ENCODE measurements at places on chromosomes 12 and 14. TPM values are rescaled to one million over a fixed set of nuclear protein-coding genes. Genes with fewer than 3 reads are reported as not detected.

DNA sequence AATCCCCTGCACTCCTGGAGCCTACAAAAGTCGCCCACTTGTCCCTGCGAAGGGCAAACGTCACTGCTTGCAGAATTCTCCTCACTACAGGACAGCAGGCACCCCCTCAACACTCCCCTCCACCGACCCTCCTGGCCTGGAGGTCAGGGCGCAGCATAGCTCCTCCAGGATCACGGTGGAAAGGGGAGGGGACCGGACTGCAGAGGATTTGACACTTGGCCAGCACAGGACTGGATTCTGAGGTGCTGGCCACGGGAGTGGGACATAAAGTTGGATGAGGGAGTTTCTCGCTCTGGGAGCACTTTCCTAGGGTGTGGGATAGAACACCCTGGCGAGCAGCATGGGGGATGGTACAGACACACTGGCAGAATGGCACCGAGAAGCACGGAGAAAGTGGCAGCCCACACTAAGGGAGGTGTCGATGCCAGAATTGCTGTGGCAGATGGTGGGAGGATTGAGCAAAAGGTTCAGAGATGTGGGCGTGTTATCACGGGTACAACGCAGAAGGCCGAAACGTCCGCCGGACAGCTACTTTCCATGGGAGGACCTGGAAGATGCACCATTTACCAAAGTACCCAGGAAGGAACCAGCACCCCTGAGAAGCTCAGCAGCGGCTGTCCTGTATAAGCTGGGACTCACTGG lies 51.4 kb upstream of the DIO3 start:
- H3K4me3 ChIP-seq = no peak overlapping the region
- no peaks in the 10 kb centered on the region for H3K4me1 ChIP-seq

GRCh38 chr14:93431036-93431670 lies 414 bp downstream of the UNC79 start:
- H3K4me3 ChIP-seq = no peak overlapping the region
- H3K27me3 ChIP-seq = peaks cover 31% of the 10 kb centered on the region
- H3K27ac ChIP-seq = no peak overlapping the region
- H3K36me3 ChIP-seq = no peaks in the 10 kb centered on the region
- peaks cover 3% of the 10 kb centered on the region for H3K4me1 ChIP-seq

- peaks cover 31% of the 10 kb centered on the region for H3K27me3 ChIP-seq
- peak; percentile 1 for DNase-seq
- H3K27ac ChIP-seq = no peak overlapping the region
Measured at GRCh38 chr14:101020834-101021370, 117.4 kb upstream of the RTL1 start.

DNA sequence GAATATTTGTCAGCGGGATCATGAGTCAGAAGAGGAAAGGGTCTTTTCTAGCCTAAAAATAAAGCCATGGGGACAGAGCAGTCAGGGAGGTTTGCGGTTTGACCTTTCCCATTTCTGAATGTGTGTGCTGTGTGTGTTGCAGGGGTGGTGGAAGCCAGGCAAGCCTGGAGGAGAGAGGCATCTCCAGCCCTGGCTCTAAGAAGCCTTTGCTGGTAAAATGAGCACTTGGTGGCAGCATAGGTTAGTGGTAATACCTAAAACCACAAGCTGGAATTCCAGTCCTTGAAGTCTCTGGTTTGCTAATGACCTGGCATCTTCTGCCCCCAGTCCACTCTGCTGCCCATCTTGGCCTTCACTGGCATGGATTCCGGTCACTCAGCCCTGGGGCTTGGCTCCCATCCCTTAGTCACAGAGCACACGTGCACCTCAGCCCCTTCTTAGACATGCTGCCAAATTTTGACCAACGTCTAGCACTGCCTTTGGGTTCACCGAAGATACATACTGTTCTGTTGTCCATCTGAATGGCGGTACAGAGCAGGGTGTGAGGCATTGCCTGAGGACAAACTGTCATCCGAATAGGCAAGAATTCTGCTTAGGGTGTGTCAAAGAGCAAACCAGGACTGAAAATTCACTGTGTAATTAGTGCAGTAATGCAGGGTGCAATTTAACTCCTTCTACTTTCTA lies 52.7 kb downstream of the KCNA5 start:
- DNase-seq = no peak
- no peaks in the 10 kb centered on the region for H3K4me1 ChIP-seq
- H3K4me3 ChIP-seq = no peak overlapping the region
- peaks cover 31% of the 10 kb centered on the region for H3K27me3 ChIP-seq
- H3K27ac ChIP-seq = no peak overlapping the region
- H3K36me3 ChIP-seq = no peaks in the 10 kb centered on the region

DNA sequence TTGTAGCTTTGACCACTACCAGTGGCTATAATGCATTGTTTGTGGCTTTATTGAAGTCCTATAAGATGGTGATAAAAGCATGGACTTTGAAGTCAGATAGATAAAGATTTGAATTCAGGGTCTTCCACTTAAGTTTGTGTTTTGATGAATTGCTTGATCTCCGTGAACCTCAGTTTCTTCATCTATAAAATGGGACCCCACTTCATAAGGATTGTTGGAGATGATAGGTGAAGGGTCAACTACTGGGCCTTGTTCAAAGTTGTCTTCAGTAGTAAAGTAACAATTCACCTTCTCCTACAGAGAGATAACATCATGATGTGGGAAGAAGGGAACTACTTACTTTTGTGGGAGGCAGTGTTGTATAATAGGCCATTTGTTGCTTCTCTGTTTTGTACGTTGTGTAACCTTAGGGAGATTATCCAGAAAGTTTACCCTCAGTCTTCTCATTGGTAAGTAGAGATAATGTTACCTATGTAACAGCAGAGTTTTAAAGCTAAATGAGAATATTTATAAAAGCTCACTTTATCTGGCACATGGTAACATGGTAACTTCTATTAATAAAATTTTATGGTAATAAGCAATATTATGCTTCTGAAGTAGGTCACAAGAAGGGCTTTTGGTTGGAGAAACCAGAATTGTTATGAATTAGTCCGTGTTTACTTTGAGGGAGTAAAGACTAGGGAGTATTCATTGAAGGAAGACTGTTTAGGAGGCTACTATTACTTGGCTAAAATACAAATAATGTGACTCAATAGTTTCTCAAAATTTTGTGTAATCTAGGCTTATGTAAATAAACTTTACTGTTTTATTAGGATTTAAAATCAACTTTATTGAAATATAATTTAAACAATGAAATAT lies 15.1 kb downstream of the ADIPOR2 start:
- no peak for DNase-seq
- no peaks in the 10 kb centered on the region for H3K36me3 ChIP-seq
- no peak overlapping the region for H3K4me3 ChIP-seq
- H3K27ac ChIP-seq = no peak overlapping the region

DNA sequence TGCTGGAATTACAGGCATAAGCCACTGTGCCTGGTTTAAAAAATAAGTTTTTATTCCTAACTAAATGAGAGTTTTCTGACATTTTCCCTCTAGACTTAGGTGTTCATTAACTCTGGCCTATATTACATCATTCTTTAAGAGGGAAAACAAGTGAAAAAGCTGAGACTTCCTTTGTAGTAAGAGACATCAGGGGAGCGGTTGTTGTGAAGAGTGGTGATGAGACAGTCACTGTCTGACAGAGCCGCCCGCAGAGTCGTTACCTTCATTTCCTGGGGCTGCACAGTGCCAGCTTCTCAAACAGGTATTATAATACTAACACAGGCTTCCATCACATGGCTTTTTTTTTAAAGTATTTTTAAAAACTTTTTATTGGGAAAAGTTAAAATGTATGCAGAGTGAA lies 19.7 kb upstream of the TDRD9 start:
- no peak for DNase-seq
- H3K36me3 ChIP-seq = peaks cover 11% of the 10 kb centered on the region
- H3K27me3 ChIP-seq = no peaks in the 10 kb centered on the region
- peaks cover 4% of the 10 kb centered on the region for H3K4me1 ChIP-seq
- H3K4me3 ChIP-seq = no peak overlapping the region
- no peak overlapping the region for H3K27ac ChIP-seq

DNA sequence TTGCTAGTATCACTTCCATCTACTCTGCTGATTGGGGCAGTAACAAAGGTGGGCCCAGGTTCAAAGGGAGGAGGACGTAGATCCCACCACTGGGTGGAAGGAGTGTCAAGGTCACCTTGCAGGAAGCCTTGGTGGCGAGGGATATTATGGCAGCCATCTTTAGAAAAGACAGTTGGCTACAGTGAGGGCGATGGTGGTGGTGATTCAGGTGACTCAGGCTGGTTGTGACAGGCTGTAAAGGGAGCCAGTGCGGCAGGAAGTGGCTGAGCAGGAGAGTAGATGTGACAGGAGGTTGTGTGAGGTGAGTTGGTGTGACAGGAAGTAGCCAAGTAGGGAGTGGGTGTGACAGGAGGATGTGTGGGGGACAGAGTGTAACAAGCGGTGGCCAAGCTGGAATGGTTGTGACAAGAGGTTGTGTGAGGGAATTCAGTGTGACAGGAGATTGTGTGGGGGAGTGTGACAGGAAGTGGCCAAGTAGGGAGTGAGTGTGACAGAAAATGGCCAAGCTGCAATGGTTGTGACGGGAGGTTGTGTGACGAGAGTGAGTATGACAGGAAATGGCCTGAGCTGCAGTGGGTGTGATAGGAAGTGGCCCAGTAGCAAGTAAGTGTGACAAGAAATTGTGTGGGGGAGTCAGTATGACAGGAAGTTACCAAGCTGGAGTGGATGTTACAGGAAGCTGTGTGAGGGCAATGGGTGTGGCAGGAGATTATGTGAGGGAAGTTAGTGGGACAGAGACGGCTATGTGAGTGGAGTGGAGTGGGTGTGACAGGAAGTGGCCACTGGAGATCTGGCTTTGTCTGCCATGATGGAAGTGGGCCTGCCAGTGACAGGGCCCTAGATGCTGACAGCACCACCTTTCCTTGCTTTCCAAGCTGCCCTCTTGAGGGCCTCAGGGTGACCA lies 136.5 kb upstream of the MYL2 start:
- peaks cover 13% of the 10 kb centered on the region for H3K36me3 ChIP-seq
- H3K4me3 ChIP-seq = peak overlapping the region; percentile 28
- no peaks in the 10 kb centered on the region for H3K27me3 ChIP-seq
- DNase-seq = peak; percentile 85
- peak overlapping the region; percentile 98 for H3K27ac ChIP-seq

- no peak for DNase-seq
- peaks cover 2% of the 10 kb centered on the region for H3K36me3 ChIP-seq
- H3K4me1 ChIP-seq = peaks cover 83% of the 10 kb centered on the region
- H3K27ac ChIP-seq = peak overlapping the region; percentile 98
- peak overlapping the region; percentile 77 for H3K4me3 ChIP-seq
- no peaks in the 10 kb centered on the region for H3K27me3 ChIP-seq
Measured at GRCh38 chr12:47833591-47834012, 13.9 kb upstream of the HDAC7 start.

- H3K4me3 ChIP-seq = no peak overlapping the region
- no peak overlapping the region for H3K27ac ChIP-seq
- H3K27me3 ChIP-seq = no peaks in the 10 kb centered on the region
- no peaks in the 10 kb centered on the region for H3K36me3 ChIP-seq
Measured at GRCh38 chr14:25394791-25395391, 344.9 kb upstream of the STXBP6 start.

DNA sequence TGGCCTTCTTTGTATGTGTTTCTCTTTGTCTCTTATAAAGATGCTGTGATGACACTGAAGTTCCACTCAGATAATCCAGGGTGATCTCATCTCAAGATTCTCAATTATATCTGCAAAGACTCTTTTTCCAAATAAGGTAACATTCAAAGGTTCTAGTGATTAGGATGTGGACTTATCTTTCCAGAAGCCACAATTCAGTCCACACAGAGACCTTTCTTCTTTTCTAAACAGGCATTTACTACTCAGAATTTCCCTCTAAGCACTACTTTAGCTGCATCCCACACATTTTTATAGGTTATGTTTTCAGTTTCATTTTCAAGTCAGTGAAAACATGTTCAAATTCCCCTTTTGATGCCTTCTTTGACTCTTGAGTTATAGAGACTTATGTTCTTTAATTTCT lies 9.0 kb upstream of the NKX2-1 start:
- peaks cover under 1% of the 10 kb centered on the region for H3K36me3 ChIP-seq
- peaks cover 10% of the 10 kb centered on the region for H3K4me1 ChIP-seq
- no peak for DNase-seq
- H3K27ac ChIP-seq = no peak overlapping the region
- no peak overlapping the region for H3K4me3 ChIP-seq

DNA sequence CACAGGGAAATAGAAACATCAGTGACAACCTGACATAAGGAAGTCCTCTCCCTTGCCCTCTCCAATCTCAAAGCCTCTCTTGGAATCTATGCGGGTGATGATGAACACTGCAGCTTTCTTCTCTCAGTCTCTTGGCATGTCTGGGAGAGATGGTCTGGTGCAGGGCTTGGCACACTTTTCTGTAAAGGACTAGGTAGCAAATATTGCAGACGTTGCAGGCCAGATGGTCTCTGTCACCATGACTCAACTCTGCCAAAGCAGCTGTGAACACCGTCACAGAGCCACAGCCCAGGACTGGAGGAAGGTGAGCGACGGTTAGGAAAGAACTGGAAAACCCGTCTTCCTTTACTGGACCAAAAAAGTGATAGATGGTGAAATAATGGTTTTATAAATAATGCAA lies 591.0 kb upstream of the TMEM132C start:
- no peak for DNase-seq
- H3K27ac ChIP-seq = no peak overlapping the region
- H3K4me3 ChIP-seq = no peak overlapping the region
- H3K36me3 ChIP-seq = no peaks in the 10 kb centered on the region
- no peaks in the 10 kb centered on the region for H3K4me1 ChIP-seq
- H3K27me3 ChIP-seq = no peaks in the 10 kb centered on the region

DNA sequence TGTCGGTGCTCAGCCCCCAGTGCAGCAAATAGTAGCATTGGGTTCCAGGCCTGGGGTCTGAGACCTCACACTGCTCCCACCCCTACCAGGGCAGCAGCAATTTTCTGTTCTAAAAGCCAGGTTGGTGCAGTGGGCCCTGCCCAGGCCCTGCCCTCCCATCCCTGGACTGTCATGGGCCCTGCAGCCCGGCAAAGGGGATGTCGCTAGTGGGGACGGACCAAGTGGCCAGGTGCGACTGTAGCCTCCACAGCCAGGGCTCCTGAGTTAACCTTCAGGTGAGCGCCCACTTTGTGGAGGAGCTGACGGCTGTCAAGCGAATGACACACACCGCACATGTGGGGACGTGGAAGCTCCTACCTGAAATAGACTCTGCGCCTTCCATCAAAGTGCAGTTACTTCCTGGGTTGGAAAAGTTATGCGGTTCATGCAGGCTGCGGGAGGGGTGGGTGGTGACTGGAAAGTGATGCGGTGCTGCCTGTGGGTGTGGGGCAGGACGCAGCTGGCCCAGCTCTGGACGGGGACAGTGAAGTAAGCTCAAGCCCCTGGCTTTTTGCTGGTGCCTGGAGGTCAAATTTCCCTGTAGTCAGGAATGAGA lies 1.5 kb downstream of the INF2 start:
- peak overlapping the region; percentile 78 for H3K4me3 ChIP-seq
- no peaks in the 10 kb centered on the region for H3K27me3 ChIP-seq
- H3K36me3 ChIP-seq = peaks cover 7% of the 10 kb centered on the region
- peaks cover 61% of the 10 kb centered on the region for H3K4me1 ChIP-seq
- peak overlapping the region; percentile 24 for H3K27ac ChIP-seq

DNA sequence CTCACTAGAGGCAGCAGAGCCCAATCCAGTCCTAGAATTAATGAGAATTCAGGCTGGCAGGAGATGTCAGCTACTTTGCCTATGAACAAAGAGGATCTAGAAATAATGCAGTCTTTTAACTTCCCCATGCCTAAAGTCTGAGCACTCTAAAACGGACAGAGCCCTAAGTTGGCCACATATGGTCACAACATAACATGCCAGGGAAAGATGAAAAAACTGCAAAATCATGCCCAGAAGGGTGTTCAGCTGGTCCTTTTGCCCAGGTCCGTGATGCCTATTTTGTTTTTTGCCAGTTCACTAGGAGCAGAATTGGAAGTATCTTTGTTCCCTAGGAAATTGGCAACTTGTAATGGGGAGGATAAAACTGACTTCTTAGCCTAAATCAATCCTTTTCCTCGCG lies 20.3 kb upstream of the LMNTD1 start:
- no peak overlapping the region for H3K27ac ChIP-seq
- no peaks in the 10 kb centered on the region for H3K36me3 ChIP-seq
- H3K4me1 ChIP-seq = no peaks in the 10 kb centered on the region
- DNase-seq = no peak

The TAS2R30 gene
- total RNA-seq = 0.95 TPM

The ATF1 gene
- total RNA-seq = 50.1 TPM

Data from activated CD4-positive, alpha-beta memory T cell treated with anti-CD3 and anti-CD28 coated beads for 36 hours (primary cell).